ENCODE measurements at places on chromosomes 13 and 19.

GRCh38 chr19:10189616-10190015 lies 5.1 kb downstream of the DNMT1 start:
- ATAC-seq = peak; percentile 72

DNA sequence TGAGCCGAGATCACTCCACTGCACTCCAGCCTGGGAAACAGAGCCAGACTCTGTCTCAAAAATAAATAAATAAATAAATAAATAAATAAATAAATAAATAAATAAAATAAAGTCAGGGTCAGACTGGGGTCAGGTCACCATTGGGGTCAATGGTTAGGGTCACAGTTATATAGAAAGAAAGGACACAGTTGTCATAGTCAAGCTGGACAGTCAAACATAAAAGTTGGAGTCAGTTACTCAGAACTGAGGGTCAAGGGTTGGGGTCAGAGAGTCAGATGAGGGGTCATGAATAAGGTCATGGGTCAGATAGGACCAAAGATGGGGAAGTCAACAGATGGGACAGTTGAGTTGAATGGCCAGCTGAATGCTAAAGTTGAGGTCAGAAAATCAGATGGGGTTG lies 16.7 kb upstream of the EPOR start:
- no peak for ATAC-seq

GRCh38 chr13:76677043-76677442 lies 209.2 kb downstream of the KCTD12 start:
- no peak for ATAC-seq

GRCh38 chr13:34155931-34156607 lies 338.1 kb downstream of the RFC3 start:
- ATAC-seq = no peak

GRCh38 chr19:46776927-46777911 lies 11.2 kb downstream of the SLC1A5 start:
- ATAC-seq = no peak

- ATAC-seq = no peak
These were observed 131.8 kb upstream of the WASF3 start for GRCh38 chr13:26425443-26426358.

DNA sequence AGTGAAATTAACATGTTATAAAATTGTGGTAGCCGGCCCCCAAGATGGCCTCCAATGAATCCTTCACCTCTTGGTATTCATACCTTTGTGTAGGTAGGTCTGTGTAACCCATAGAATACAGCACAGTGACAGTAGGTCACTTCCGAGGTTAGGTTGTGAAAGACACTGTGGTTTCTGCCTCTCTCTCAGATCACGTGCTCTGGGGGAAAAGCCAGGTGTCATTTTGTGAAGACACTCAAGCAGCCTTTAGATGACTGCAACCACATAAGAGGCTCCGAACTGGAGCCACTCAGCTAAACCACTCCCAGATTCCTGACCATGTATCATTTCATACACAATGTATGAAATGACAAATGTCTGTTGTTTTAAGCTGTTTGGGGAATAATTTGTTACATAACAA lies 9.8 kb upstream of the USPL1 start:
- peak; percentile 99 for ATAC-seq

- no peak for ATAC-seq
These were observed 9.5 kb downstream of the MEF2B start for GRCh38 chr19:19160461-19161035.

GRCh38 chr19:39845584-39845932 lies 621 bp downstream of the FBL start:
- ATAC-seq = peak; percentile 4

DNA sequence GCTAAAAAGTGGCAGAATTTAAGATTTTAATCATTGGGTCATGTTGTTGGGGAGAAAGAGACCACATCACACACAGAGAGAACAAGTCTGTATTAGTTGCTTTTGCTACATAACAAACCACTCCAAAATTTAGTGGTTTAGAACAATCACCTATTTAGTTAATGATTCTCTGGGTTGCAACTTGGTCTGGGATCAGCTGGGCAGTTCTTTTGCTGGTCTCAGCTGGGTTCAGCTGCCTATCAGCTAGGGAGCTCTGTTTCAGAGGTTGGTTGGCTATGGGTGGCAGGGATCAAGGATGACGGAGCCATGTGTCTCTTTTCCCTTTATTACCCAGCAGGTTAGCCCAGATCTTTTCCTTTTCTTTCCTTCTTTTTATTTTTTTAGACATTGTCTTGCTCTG lies 8.9 kb downstream of the PINLYP start:
- ATAC-seq = no peak

- ATAC-seq = peak; percentile 81
These were observed 9.3 kb downstream of the PLEKHA4 start for GRCh38 chr19:48858984-48859710.

DNA sequence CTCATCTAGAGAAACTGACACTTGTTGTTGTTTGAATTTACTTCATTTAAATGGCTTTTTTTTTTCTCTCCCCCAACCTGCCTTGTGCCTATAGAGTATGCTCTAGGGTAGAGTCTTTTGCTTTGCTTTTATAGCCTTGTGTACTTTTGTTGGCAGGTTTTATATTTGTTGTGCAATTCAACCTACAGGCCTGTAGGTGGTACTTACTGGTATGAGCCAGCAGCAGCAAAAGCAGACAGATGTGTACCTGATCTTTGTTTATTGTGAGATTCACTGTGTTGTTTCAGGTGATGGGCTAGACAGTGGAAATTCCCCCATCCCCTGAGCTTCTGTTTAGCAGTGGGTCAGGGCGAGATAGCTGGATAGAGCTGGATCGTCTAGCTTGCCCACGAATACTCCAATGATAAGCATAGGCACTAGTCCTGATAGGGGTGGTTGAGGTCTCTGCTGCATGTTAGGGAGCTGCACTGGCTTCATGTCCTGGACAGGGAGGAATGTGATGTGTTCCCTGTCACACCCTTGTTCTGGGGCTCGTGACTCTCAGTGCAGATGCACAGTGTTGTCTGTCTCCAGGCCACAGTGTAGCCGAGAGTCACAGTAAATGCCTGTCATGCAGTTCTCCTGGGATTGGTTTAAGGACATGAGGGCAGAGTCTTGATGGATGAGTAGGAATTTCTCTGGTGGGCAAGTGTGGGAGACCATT lies 21.3 kb downstream of the DNAJC3 start:
- peak; percentile 7 for ATAC-seq

GRCh38 chr19:7250951-7251350 lies 43.3 kb downstream of the INSR start:
- ATAC-seq = no peak

- ATAC-seq = no peak
These were observed 13.3 kb upstream of the LEUTX start for GRCh38 chr19:39765091-39766076.

GRCh38 chr19:2699413-2700140 lies 2.9 kb downstream of the GNG7 start:
- no peak for ATAC-seq

- no peak for ATAC-seq
These were observed 17.1 kb downstream of the TSHZ3 start for GRCh38 chr19:31332096-31332495.

GRCh38 chr13:51764184-51765141 lies 39.5 kb downstream of the DHRS12 start:
- ATAC-seq = peak; percentile 95

GRCh38 chr13:110228936-110229904 lies 77.7 kb downstream of the COL4A1 start:
- ATAC-seq = no peak

DNA sequence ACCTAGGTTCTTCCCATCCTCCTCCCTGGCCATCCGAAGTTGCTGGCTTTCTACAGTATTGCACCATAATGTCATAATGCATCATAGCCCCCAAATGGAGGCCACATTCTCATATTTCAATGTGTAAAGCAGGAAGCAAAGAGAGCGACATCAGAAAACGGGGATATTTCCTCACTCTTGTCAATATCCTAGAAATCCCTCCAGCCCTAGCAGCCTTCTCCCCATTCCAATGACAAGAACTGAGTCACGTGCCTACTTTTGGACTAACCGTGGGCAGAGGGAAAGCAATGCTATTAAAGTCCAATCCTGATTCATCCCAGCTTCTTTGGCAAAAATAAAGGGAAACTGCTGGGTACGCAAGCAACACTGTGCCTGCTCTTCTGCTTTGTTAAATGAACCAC lies 4.3 kb upstream of the RAP2A start:
- ATAC-seq = no peak

DNA sequence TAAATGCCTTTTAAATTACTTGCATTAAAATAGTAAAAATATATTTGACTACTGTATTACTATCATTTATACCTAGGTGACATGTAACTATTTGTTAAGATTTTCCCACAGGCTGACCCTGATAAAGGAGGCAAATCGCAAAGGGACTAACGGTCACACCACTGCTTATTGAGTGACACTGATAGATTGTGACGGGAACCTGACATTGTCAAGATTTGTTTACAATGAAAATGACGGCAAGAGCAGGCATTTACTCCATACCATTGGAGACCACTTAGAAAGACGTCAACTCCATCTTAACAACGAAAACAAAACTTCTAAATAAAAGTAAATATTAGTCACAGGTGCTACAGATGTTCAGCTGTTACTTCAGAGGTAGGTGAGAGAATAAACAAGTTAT lies 289.0 kb downstream of the DACH1 start:
- ATAC-seq = no peak

GRCh38 chr13:75927183-75927669 lies 291.1 kb downstream of the LMO7 start:
- ATAC-seq = no peak

GRCh38 chr13:44211286-44211685 lies 162.3 kb upstream of the SERP2 start:
- ATAC-seq = no peak

DNA sequence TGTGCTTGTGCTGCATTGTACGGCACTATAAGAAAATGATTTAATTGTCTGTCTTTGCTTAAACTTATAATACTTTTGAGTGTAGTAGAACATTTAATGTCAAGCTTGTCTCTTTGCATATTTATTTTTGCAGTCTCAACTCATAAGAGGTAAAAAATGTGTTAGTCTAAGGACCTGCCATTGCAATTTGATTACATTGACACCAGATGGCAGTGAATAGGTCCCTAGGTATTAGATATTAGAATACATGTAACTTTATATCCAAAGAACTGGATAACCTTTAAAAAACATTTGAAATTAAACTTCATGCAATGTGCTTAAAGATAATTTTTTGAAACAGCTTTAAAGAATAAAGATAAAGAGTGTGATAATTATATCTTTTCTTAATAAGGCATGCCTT lies 1421.3 kb downstream of the OLFM4 start:
- no peak for ATAC-seq

GRCh38 chr13:64480672-64481071 lies 2749.5 kb downstream of the PCDH9 start:
- ATAC-seq = no peak

DNA sequence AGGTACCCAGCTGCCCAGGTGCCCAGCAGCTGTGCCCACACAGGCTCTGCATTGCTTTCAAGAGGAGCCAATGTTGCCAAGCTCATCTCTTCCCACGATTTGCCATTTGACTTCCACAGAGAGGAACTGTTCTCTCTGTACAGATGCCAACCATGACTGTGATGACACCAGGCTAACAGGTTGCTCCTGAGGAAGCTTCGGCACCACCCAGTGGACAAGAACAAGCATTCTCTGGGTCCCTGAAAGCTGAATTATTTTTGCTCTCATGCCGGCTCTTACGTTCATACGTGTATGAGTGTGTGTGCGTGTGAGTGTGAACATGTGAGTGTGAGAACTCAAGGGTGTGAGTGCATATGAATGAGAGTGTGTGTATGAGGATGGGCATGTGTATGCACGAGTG lies 535.2 kb downstream of the LIG4 start:
- no peak for ATAC-seq

GRCh38 chr13:92806215-92806614 lies 420.4 kb upstream of the GPC6 start:
- no peak for ATAC-seq

GRCh38 chr19:48726556-48726955 lies 7.0 kb upstream of the MAMSTR start:
- ATAC-seq = peak; percentile 48

- no peak for ATAC-seq
These were observed 218.0 kb upstream of the SERP2 start for GRCh38 chr13:44155422-44156293.

DNA sequence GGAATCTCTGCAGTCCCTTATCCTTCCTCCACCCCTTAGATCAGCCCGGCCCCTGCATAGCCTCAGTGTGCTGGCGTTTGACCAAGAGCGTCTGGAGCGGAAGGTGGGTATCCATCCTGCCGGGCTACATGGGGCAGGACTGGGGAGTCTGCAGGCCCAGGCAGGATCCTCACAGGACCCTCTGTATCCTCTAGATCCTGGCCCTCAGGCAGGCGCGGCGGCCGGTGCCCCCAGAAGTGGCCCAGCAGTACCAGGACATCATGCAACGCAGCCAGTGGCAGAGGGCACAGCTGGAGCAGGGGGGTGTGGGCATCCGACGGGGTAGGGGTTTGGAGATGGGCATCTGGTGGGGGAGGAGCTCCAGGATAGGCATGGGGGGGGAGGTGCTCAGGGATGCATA lies 8.9 kb downstream of the PODNL1 start:
- ATAC-seq = no peak

- no peak for ATAC-seq
These were observed 82.1 kb downstream of the ZAR1L start for GRCh38 chr13:32233062-32233461.

DNA sequence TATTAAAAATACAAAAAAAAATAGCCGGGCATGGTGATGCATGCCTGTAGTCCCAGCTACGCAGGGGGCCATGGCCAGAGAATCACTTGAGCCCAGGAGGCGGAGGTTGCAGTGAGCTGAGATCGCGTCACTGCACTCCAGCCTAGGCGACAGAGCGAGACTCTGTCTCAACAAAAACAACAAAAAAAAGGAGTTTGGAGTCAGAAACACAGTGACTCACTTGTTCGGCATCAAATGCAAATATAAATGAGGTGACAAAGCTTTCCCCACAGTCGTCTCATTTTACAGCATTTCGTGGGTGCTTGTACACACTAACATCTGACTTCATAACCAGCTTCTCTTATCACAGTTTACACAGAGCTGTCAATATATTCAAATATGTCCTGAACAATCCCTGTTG lies 11.0 kb downstream of the ZNF665 start:
- ATAC-seq = no peak

DNA sequence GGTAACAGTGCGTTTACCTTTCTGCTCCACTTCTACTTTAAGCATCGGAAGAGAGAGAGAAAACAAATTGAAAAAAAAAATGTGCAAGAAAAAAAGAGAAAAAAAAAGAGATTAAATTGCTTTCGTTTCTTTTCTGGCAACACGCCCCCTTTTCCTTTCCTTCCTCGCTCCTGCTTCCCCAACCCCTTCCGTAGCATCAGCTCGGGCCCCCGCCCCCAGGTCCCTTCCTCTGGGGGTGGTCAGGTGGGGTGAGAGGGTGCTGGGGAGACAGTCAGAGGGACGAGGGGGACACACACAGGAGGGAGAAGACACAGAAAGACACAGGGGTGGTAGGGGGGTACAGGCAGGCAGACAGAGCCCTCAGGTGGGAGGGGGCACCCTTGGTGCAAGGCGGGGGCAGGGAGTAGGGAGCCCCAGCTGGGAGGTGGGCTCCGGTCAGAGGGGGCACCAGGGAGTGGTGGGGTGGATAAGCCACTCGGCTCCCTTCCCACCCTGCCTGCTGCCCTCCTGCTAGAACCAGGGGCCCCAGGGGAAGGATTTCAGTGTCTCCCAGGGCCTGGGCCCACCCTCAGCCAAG lies 30.7 kb upstream of the ASF1B start:
- peak; percentile 18 for ATAC-seq

Data from activated CD4-positive, CD25-positive, alpha-beta regulatory T cell treated with anti-CD3 and anti-CD28 coated beads, Interleukin-2, amount 50 U/mL, for 24 hours (primary cell).